ENCODE measurements at places on chromosomes 12 and 14.

- DNase-seq, result no peak
Observed at GRCh38 chr12:18895540-18895939, 157.6 kb downstream of the CAPZA3 start.

- no peak for DNase-seq
Observed at GRCh38 chr14:81582420-81582819, 48.8 kb upstream of the SEL1L start.

DNA sequence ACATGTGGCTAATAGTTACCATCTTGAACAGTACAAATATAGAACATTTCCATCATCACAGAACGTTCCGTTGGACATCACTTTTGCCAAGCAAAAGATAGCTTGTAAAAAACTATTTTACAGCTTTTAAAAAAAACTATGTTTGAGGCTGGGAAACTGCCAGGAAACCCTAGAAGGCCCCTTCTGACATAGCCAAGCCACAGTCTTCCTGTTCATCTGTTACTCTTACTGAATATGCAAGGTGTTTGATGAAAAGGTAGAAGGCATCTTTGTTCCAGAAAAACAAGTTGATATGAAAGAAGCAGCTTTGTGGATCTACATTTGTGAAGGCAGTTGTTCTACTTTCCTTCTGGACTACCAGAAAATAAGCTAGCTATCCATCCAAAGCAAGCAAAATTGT lies 23.6 kb upstream of the WNK1 start:
- peak; percentile 59 for DNase-seq

DNA sequence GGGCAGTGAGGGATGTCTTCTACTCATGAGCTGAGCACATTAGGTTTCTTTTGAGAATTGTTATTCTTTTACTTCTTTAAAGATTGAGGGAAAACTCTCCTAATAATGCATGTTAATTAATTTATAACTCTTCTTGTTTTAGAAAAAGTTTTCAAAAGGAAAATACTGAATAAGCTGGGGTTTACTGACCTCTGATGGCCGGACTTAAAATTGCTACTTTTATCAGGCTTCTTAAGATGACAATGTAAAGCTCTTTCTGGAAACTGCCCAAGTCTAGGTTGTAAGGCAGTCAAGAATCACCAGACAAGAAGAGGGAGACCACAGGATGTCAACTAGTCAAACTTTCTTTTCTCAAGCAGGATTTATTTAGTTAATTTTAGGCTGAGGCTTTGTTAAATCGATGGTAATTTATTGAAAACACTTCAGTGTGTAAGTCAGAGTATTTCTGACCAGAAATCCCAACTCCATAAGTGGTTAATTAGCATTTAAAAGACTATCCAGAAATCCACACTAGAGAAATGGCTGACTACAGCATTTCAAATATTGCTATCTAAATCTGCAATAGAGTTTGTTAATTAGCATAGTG lies 82.1 kb downstream of the AVPR1A start:
- DNase-seq, result peak; percentile 80

DNA sequence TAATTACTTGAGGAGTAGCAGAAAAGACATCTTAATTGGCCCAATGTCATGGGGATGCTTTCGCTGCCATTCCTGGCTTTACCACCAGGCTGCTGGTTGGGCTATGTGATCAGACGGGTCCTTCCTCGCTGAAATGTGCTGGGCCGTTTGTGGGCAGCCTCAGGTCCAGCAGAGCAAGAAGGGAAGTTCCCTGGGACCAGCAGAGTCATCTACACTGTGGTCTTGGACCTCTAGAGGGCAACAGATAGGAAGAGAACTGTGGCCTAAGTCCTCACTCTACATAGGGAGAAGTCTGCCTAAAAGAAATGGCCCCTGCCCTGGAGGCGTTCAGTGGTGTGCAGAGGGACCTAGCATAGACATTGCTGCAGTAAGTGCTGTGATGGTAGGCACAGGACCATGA lies 10.9 kb downstream of the EVL start:
- peak; percentile 63 for DNase-seq

GRCh38 chr12:132460571-132460970 lies 29.4 kb upstream of the FBRSL1 start:
- no peak for DNase-seq

DNA sequence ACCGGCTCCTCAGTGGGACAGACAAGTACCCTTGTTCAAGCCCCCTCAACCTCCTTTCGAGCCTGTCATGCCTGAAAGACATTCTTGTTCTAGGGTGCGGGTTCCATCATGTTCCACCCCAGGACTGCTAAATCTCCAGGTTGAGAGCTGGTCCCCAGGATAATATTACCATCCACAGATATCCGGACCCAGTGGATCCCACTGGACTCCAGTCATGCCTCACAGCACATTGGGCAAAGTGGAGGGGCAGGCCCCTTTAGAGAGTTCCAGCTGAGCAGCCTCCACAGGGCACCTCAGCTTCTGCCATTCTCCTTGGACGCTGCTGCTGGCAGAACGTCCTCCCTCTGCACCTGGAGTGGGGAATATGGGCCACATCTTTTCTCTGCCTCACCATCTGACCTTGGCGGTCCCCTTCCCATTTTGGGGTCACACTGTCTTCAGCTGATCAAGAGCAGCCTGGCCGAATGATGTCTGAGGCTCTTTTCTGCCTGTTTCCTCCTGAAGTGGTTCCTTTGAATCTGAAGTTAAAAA lies 137.4 kb downstream of the BCL11B start:
- no peak for DNase-seq

- DNase-seq, result no peak
Observed at GRCh38 chr14:32508281-32508680, 179.2 kb downstream of the AKAP6 start.

DNA sequence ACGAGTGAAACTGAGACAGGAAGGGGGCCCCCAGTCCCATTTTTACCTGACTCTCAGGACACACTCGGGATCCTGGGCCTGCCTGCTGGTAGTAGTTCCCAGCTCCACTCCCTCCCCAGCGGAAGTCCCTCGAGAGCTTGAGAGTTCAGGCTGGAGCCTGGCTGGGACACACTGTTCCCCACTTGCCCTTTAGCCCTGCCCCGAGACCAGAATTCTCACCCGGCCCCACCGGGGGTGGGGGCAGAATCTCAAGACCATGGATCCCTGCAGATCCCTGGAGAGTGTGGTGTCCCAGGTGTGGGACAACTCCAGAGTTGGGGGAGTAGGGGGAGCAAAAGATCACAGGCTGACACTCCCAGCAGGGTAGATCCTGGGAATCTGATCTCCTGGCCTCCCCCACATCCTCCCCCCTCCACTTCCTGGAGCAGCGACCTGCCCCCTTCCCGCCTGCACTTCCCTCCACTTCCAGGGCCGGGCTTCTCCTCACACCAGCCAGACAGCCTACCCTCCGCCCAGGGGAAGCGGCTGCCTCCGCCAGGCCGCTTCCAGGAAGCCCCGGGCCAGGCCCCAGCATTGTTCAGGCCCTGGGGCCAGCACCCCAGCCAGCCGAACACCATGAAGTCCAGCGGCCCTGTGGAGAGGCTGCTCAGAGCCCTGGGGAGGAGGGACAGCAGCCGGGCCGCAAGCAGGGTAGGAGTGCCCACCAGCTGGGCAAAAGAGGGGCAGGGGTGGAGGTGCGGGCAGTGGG lies at the start of gene TNS2:
Gene TNS2, plus strand, starts transcription at position 495 of the 748 bp plus-strand sequence. Its CDS starts 121 bp downstream, at position 616.
- no peak for DNase-seq

DNA sequence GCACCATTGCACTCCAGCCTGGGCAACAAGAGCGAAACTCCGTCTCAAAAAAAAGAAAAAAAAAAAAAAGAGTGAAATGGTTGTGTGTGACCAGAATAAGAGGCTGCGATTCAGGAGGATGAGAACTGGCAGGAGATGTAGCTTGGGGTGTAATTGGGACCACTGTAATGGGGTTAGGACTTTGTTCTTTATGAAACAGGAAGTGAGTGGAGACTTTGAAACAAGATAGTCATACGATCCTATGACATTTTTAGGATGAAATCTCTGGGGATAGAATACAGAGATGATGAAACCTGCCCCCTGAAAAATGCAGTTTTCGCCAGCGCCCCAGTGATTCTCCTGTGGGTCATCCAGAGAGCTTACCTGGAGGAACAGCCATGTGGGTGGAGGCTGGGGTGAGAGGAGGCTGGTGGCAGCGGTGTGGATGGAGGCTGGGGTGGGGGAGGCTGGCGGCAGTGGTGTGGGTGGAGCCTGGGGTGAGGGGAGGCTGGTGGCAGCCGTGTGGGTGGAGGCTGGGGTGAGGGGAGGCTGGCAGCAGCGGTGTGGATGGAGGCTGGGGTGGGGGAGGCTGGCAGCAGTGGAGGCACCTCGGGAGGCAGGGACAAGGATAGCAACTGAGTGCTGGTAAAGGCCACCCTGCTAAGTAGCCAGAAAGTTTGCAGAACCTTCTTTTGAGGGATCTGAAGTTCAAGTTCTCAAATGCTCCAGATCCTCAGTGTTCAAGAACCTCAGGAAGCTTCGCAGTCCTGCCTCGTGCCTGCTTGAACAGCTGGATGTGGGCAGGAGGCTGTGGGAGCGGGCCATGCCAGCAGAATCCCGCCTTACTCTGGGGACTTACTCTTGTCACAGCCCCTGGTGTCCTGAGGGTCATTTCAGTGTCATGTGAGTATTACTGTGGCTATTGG lies 20.2 kb downstream of the FBXL14 start:
- DNase-seq, result no peak

DNA sequence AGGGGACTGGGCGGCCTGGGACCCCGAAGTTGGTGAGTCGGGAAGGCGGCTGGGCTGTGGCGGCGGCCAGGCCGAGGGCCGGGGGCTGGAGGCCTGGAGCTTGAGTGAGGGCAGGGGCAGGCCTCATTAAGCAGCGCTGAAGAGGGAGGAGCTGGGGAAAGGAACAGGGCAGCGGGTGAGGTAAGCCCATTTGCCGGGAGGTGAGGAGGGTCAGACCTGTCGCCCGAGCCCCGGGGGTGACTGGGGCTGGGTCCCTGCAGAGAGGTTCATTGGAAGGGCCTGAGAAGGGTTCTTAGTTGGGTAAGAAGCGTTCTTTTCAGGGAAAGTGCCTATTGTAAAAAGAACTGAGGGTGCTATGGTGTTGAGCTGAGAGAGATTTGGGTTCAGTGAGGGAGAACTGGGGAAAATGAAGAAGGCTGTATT lies 441 bp downstream of the RAB5B start:
- peak; percentile 46 for DNase-seq

DNA sequence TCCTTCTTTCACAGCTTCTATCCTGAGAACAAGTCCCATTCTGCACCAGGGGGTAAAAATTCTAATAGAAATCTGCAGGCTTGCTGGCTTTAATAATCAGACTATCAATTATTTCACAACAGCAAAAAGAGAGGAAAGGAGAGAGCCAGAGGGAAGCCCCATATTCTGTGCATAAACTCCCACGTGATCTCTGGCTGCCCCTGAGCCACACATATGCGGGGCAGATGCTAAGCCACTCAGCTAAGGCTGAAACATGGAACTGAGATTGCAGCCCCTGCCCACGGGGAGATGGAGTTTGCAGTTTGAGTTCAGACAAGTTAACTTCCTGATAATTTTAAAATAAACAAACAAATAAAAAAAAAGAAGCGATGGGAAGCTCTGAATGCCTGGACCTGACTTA lies 254.4 kb upstream of the CCDC196 start:
- DNase-seq, result no peak

DNA sequence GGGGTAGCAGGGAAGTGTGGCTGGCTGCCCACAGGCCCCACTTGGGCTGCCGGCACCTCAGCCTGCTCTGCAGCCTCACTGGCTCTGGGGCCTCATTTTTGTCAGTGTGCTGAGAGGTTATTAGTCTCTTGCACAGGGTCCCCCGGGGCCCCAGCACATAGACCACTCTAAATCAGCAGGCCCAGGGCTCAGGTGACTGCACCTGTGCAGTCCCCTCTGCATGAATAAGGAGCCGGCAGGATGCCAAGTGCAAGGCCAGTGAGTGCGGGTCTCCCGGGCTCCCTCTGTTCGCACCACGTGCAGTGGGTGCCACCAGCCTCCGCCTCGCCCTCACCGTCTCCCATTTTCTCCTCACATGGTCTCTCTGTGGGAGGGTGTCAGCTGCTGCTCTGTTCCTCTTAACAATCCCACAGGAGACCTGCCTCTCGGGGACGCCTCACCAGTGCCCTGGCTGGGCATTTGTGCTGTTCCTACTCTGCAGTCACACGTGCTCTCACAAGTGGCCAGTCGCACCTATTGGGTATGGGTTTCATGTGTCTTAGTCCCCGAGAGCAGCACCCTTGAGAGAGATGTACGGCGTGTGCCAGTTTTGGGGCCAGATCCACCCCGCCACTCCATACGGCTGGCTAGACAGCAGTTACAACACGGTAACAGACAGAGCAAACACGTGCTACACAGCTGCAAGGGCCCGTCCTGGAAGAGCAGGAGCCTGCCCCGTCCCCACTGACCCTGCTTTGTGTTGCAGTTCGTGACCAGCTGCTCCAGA lies 40.4 kb downstream of the MMAB start:
- DNase-seq, result no peak

DNA sequence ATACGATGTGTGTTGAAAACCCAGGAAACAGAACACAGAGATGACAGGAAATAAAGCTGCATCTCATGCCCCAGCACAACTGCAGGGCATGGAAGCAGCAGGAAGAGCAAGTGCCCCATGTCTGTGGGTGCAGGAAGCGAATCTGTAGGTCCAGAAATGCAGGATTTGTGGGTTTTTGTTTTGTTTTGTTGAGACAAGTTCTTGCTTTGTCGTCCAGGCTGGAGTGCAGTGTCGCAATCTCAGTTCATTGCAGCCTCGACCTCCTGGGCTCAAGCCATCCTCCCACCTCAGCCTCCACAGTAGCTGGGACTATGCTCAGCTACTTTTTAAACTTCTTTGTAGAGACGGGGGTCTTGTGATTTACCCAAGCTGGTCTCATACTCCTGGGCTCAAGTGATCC lies 6.2 kb upstream of the RPS6KL1 start:
- no peak for DNase-seq

GRCh38 chr14:55891692-55892091 lies 226.5 kb upstream of the PELI2 start:
- no peak for DNase-seq

DNA sequence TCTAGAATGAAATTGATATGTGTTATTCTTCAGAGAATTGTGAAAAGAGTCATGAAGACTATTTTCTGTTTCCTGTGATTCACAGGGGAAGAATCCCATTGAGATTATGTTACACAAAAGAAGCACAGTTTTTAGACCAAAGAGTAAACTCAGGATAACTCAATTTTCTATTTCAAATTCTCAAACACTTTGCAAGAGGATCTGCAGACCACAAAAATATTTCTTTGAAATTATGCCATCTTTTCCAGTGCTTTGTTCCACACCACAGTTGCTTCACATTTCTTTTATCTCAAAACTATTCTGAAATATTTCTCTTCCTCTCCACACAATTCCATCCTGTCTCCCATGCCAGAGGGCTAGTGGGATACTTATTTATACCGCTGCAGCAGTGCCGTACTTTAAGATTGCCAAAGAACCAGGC lies 188.9 kb upstream of the FOXG1 start:
- no peak for DNase-seq

- DNase-seq, result no peak
Observed at GRCh38 chr14:81172353-81172752, 48.4 kb downstream of the GTF2A1 start.

DNA sequence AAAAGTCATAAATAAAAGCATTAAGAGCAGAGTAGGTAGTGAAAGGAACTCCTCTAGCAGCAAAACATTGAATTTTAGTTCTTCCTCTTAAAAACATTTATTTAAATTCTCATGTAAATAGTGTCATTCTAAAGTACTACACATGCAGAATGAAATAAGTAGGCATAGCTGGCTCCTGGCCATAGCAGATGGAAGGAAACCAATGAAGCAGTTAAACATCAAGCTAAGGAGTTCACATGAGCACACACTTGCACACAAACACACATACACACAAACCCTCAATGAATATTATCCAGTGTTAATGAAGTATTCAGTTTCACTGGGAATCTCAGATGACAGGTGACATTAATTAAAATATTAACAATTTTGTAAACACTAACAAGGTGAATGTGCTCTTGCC lies 69.3 kb downstream of the SLC35F4 start:
- DNase-seq, result no peak

- no peak for DNase-seq
Observed at GRCh38 chr12:89160716-89161123, 191.6 kb downstream of the DUSP6 start.

Data from Kasumi-1 (cell line).